NCI-H226 (cell line): ENCODE measurements at places on chromosomes 11 and 22.
A peak's percentile ranks its signal among the peaks of the same experiment; 100 is the strongest.

- DNase-seq = no peak
Observed at GRCh38 chr22:17167486-17167885, 8.4 kb upstream of the HDHD5 start.

DNA sequence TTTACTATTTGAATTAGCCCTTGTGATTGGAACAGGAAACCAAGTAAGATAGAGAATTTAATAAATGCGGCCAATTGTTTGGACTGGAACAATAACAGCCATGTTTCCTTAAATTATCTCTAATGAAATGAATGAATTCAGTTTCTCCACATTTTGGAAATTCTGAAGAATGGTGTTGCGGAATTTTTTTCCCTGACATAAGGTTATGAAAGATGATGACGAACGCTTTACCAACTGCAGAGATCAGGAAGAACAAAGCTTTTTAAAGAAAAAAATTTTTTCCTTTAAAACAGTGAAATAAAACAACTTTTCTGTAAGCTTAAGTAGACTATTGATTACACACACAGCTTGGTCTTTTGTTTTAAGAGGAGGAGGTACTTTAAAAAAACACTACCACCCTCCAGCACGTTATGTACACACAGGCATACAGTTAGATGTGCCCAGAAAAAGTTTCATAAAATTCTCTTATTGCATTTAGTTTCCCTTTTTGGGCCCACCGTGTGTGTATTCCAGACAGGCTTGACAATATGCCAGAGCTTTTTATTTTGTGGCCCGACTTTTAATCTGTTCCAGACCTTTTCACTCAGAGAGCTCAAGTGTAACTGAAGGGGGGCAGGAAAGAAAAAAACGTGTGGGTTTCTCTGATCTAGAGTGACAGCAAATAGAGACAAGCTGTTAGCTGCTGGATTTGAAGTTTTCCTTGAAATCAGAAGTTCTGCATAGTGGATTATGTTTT is 77.3 kb downstream of the YAP1 start:
- DNase-seq = no peak

DNA sequence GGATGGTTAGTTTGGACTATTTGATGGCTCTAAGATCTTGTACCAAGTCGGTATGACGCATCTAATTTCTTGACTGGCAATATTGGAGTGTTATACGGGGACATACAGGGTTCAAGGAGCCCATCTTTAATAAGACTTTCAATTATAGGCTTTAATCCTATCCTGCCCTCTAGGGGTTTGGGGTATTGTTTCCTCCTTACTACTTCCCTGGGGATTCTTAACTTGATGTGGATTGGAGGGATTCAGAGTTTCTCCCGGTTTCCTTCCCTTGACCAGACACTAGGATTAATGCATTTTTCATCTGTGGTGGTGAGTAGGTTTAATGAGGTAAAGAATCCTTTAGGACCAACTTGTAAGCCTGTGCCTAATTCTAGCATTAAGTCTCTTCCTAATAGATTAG is 18.8 kb downstream of the CYP2D6 start:
- no peak for DNase-seq

DNA sequence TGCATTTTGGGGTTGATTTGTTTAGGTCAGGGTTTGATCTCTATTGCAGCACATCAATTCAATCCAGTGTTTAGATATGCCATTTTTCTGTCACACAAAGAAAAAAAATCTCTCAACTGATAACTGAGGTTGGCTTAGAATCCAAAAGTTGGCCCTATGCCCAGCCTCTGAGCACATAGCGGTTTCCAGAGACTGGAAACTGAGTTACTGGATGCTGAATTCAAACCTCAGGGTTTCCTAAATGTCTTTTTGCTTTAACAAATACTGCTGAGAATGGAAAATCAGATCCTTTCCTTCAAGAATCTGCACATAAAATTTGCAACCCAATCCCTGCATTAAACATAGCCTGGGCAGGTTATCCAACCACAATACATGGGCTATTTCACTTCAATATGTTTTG is 4.0 kb downstream of the P4HA3 start:
- DNase-seq = no peak

DNA sequence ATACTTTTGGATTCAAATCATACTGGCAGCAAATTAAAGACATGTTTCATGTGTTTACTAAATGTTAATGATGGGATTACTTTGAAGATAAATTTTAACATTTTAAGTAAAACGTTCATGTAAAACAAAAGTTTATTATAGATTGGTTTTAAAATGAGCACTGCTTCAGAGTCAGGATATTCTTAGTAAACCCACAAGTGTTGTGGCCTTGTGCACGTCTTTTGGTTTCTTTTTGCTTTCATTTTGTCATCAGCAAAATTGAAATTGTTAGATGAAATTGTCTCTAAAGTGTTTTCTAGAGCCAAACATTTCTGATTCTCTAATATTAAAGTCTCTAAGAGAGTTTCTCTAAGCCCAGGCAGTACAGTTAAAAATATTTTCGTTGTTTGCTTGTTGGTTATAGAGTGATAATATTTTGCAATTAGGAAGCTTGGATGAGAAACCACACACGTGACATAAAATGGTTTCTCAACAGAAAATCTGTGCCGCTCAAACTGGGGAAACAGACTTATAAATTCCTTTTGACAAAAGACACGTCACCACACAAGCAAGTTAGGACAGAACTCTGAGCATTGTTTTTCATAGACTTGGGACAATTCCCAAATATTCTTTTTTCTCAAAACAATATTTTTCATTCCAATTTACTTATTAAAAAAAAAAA is 164.4 kb downstream of the TEAD1 start:
- DNase-seq = no peak

DNA sequence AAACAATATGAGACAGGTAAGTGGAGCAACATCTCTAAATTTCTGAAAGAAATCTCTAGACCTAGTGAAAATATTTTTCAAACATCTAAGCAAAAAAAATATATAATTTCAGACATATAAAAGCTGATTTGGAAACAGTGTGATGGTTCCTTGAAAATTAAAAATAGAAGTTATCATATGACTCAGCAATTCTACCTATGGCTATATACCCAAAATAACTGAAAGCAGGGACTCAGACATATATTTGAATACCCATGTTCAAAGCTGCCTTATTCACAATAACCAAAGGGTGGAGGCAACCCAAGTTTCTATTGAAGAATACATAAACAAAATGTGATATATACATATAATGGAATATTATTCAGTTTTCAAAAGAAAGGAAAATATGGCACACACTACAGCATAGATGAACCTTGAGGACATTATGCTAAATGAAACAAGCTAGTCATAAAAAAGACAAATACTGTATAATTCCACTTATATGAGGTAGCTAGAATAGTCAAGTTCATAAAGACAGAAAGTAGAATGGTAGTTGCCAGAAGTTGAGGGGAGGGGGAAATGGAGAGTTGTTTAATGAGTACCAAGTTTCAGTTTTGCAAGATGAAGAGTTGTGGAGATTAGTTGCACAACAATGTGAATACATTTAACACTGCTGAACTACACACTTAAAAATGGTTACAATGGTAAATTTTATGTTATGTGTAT is 300.4 kb downstream of the TTC28 start:
- no peak for DNase-seq

- DNase-seq = peak; percentile 35
Observed at GRCh38 chr11:116513894-116514293, 258.9 kb downstream of the BUD13 start.

- no peak for DNase-seq
Observed at GRCh38 chr11:30459821-30460220, 126.3 kb downstream of the MPPED2 start.

GRCh38 chr11:120883404-120884080 is 140.4 kb upstream of the TBCEL start:
- DNase-seq = no peak

GRCh38 chr11:71165771-71166170 is 86.6 kb downstream of the SHANK2 start:
- no peak for DNase-seq

GRCh38 chr11:95469258-95469657 is 238.3 kb upstream of the SESN3 start:
- no peak for DNase-seq

GRCh38 chr11:62269654-62270278 is at the start of gene SCGB2A2:
Gene SCGB2A2 (plus strand): TSS chr11:62270158. CDS start chr11:62270217, 59 bp downstream.
- DNase-seq = no peak

DNA sequence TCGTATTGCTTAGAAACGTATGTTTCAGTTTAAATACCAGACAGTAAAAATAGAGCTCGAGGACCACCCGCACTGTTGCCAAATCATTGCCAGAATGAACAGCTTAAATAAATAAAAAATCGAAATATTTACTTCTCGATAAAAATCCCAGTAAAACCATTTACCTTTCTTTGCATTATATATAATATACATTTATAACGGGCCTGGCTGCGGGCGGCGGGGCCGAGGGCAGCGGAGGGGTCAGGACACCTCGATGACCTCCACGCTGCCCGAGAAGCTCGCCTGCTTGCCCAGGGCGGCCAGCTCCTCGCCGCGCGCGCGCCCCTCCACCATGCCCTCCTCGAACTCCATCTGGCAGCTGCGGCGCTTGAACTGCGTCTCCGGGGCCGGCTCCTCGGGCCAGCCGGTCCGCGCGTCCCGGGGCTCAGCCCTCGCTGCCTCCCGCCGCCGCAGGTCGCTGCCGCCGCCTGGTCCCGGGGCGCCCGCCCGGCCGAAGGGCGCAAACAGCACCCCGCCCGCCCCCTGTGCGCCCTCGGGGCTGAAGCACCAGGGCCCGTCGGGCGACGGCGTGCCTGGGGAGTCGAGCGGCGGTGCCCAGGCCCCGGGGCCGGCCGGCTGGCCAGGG is 15.7 kb downstream of the DUSP8 start:
- DNase-seq = no peak

DNA sequence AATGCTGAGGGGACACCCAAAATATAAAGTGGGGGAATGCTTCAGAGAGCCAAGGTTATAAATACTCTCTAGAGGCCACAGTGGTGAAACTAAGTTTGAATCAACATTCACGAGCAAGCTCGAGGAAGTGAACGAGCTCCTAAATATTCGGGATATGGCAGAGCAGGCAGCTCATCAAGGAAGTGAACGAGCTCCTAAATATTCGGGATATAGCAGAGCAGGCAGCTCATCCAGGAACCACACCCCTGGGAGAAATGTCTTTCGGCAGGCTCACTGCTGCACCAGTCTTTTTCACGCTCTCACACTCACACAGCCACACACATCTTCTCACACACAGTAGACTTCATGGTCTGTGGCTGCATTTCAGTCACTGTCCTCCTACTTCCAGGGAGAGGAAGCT is 787.5 kb downstream of the OPCML start:
- no peak for DNase-seq

GRCh38 chr11:118533769-118534729 is 3.1 kb downstream of the TMEM25 start:
- DNase-seq = no peak

GRCh38 chr11:469684-470560 is 19.8 kb downstream of the PTDSS2 start:
- peak; percentile 62 for DNase-seq

DNA sequence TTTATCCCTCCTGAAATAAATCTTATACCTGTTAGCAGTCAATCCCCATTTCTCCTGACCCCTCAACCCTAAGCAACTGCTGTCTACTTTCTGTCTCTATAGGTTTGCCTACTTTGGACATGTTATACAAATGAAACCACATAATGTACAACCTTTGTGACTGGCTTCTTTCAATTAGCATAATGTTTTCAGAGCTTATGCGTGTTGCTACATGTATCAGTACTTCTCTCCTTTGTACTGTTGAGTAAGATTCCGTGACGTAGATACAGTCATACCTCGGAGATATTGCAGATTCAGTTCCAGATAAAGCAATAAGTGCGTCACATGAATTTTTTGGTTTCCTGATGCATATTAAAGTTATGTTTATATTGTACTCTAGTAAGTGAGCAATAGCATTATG is 127.3 kb downstream of the MORC2 start:
- DNase-seq = no peak

- DNase-seq = no peak
Observed at GRCh38 chr11:636511-637332, at the start of gene DRD4. Gene DRD4 (plus strand): TSS chr11:637269. CDS start chr11:637305, 36 bp downstream.

DNA sequence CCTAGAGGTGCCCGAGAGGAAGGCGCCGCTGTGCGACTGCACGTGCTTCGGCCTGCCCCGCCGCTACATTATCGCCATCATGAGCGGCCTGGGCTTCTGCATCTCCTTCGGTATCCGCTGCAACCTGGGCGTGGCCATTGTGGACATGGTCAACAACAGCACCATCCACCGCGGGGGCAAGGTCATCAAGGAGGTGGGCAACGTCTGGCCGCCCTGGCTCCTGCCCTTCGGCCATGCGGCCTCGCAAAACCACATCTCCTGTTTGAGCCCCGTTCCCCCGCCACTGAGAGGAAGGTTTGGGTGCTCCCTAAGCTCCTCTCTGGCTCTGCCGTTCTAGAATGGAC is 3.4 kb downstream of the SLC17A6 start:
- DNase-seq = no peak

- DNase-seq = no peak
Observed at GRCh38 chr11:6824136-6824823, 21.2 kb upstream of the OR10A5 start.

DNA sequence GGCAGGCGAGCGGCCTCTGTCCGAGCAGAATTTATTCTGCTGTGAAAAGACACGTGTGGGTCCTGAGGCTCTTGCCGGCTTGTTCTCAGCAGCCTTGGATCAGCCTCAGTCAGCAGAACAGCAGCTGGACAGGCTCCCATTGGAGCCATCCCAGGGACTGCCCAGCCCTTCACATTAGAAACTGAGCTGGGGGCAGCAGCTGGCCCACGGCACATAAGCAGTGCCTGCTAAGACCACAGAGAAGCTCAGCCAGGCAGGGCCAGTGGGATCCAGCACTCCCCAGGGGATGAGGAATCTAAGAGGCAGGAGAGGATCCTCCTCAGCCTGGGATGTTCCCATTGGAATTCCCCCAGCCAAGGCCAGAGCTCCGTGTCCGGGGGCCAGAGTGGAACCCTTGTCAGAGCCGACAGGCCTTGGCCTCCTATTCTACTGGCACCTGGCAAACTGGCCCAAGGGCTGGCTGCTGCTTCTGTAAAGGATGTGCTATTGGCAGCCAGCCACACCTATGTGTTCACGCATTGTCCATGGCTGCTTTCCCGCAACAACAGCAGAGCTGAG is 18.2 kb downstream of the RTN4R start:
- no peak for DNase-seq

GRCh38 chr11:132423266-132423665 is 1052.9 kb downstream of the NTM start:
- no peak for DNase-seq

DNA sequence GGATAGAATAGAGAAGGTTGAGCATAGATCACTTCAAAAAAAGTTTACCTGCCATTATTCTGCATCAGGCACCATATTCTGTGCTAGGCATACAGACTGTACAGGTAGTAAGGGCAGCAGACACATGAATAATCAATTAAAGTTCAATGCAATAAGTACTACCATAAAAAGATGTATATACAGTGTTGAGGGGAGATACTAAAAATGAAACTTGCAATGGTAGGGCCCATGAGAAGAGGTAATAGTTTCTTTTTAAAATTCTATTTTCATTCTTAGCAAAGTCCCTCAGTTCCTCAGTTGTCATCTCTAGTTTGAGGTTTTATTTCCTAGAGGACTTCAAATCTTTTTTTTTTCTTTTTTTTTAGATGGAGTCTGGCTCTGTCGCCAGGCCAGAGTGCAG is 819.9 kb downstream of the FAM181B start:
- DNase-seq = no peak

GRCh38 chr22:26806445-26807175 is 149.2 kb downstream of the MIAT start:
- DNase-seq = no peak
